ENCODE measurements at places on chromosomes 3 and 15.

GRCh38 chr3:2861120-2861519 is 249.1 kb downstream of the IL5RA start:
- DNase-seq, result no peak

DNA sequence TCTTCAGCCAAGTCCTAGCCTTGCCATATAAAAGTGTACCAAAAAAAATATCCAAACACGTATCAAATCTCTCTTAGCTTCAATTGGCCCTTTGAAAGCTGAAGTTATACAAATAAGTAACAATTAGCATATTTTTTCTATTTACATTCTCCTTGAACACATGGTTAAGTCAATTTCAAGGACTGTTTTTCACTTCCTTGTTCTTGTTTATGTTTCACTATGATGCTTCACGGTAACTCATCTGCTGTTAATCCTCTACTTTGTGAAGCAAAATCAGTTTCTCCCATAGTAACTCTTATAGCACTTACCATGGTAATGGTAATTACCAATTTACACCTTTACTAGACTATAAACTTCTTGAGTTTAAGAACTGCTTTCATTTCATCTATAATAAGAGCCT is 10.6 kb upstream of the SPRED1 start:
- DNase-seq, result no peak

GRCh38 chr15:95758851-95759250 is 571.6 kb upstream of the NR2F2 start:
- no peak for DNase-seq

- DNase-seq, result no peak
Measured at GRCh38 chr3:155232605-155233004, 60.9 kb downstream of the STRIT1 start.

GRCh38 chr15:36769098-36769497 is 189.7 kb downstream of the CDIN1 start:
- DNase-seq, result no peak

GRCh38 chr3:21534462-21534861 is 216.5 kb downstream of the ZNF385D start:
- no peak for DNase-seq

DNA sequence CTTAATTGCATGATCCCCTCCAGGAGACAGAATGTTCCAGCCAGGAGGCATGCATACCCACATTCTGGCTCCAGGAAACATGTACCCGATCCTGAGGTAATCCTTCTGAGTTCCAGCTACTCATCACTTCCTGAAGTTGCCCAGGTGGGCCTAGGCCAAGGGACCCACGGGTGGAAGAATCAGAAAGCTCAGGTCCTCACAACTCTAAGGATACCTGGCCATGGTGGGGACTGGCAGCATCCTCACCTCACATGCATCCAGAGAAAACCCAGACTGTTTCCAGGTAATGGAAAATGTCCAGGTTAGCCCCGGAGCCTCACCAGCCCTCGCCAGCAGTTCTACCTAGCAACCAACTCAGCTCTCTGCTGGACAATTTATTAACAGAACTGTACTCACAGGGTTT is 78.2 kb downstream of the DAPK2 start:
- no peak for DNase-seq

DNA sequence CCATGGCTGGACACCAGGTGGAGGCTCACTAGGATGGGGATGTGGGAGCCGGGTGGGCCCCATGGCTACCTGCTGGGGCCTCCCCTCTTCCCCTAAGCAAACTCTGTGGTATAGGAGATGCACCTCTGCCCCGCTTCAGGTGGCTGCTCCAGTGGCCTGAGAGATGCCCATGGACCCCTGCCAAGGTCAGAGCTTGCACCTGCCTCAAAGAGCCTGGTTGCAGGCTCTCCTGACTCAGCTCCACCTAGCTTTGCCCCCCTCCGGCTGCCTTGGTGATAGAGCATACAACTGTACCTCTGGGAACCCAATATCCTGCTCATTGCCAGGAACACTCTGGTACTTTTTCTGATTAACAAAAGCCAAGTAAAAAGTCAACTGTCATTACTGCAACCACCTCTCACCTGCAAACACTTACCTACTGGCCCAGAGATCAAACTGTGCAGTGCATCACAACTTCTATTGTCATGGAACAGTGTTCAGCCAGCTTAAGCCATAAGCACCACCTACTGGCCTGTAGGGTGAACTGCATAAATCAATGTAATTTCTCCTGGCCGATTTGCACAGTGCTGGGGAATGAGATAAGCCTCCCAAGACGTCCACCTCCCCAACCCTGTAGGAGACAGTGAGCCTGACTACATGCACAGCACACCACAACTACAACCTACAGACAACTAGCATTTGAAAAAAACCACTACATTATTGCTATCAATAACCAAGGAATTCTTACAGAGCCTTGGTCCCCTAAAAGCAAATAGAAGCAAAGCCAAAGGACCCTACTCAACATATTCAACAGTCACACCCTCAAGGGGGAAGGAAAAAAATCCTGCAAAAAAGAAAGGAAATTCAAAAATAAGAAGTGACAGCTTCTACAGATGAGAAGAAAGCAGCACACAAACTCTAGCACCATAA is 352.4 kb upstream of the ARHGEF26 start:
- no peak for DNase-seq

DNA sequence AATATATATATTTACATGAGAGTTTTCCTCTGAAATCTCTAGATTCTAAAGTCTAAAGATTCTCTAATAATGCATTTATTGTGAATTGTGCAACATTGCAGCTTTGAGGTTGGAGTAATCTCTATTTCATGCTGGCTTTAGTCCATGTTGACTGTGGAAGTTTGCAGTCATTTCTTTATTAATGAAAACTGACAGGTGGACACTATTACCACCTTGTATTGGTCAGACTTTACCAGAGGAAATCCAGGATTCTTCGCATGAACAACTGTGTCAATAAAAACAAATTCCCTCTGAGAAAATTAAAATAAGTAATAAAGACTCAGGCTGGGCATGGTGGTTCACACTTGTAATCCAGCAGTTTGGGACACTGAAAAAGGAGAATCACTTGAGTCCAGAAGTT is 274.1 kb downstream of the SHQ1 start:
- no peak for DNase-seq

DNA sequence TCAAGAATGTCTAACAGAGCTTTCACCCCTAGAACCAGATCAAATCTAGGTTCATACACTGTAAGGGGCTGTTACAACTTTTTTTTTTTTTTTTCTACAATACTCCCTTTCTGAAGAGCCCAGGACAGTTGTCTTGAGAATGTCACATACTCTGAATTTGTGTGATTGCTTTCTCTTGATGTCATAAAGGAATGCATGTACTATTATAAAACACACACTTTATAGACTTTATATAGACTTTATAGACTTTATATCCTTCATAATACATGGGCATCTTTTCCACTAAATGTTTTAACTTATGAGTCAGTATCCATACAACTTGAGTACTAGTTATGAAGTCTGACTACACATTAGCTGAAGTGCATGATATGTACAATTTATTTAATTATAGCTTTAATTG is 26.3 kb downstream of the RFX7 start:
- DNase-seq, result no peak

GRCh38 chr3:179146911-179147513 is 1.1 kb upstream of the PIK3CA start:
- DNase-seq, result peak; percentile 30

- DNase-seq, result no peak
Measured at GRCh38 chr3:127654374-127654773, 18.4 kb upstream of the ABTB1 start.

DNA sequence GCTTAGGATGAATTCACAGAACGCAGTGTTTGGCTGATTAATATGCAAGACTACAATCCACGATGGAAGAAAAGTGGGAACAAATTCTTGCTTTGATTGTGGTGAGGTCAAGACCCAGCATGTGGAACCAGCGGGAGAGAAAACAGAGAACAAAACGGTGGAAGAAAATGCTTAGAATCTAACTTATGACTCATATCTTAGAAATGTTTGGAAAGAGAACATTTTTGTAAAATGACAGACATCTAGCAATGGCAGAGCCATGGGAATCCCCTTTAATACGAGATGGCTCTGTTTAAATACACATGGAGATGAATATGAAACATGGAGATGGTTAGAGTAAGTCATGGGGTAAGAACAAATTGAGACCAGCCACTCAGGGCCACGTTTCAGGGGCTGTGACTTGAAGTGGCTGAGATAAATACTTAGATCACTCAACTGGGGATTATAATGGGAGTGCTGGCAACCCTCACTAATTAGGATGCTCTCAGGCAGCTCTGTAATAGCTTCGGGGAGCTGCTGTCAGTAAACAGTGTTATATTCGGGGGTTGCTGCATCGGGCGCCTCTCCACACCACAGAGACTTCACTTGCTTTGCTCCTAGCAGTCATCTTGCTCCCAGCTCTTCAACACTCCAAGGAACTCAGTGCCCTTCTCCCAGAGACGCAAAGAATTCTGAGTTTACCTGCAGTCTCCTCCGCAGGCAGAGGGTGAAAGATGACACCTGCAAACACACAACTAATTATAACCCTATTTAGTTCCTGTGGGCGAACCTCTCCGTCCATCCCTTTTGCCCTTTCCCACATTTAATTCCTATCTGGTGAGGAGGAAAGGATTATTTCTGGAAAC is 68.0 kb upstream of the ONECUT1 start:
- DNase-seq, result no peak

GRCh38 chr3:190326930-190327329 is 4.7 kb upstream of the CLDN1 start:
- no peak for DNase-seq

- DNase-seq, result no peak
Measured at GRCh38 chr3:152445212-152445611, 176.5 kb downstream of the MBNL1 start.

- DNase-seq, result no peak
Measured at GRCh38 chr3:46890132-46890531, 12.6 kb downstream of the PTH1R start.

DNA sequence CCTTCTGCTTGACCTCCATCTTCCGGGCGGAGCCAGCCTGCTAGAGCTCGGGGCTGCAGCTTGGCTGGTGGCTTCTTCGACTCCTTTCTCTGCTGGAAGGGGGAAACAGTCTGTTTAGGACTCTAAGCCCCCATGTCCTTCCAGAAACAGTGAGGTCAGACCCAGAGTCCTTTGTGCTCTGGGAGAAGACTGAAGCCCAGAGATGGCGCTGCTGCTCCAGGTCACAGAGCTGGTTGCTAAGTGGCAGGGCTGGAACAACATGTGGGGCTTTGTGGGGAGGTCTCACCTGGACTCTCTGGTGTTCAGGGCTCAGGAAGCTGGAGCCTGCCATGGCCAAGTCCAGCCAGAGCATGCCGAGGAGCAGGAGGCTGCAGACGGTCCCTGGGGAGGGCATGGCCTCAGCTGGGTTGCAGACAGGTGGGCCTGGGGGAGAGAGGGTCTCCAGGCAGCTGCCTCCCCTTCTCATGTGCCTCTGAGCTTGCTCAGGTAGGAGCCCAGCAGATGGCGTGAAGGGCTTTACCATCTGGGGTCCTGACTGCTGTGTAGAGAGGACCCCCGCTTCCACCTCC is 2.9 kb downstream of the GHRL start:
- no peak for DNase-seq

Measured in dorsolateral prefrontal cortex (tissue), 122 donors.